ENCODE measurements at places on chromosomes 1 and 21.

- DNase-seq: peak; percentile 89
Measured at GRCh38 chr1:183164340-183164739, 21.7 kb upstream of the LAMC2 start.

GRCh38 chr21:44528634-44528995 is 11.4 kb downstream of the KRTAP10-1 start:
- no peak for DNase-seq

DNA sequence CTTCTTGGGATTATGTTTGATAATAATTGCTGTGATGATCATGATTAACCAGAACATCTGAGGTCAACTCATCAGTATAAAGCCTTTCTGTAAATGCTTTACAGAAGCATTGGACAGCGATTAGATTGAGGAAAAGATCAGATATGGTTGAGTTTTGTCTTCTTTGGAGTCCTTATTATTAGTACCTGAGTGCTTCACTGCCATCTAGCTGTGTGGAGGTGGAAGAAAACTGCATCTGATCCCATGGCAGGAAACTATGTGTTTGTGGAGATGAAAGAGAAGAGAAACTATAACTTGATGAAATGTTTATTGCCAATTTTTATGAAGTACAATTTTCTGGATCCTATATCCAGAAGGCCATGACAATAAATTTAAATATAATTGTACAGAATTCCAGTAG is 11.4 kb downstream of the FLG2 start:
- peak; percentile 10 for DNase-seq

DNA sequence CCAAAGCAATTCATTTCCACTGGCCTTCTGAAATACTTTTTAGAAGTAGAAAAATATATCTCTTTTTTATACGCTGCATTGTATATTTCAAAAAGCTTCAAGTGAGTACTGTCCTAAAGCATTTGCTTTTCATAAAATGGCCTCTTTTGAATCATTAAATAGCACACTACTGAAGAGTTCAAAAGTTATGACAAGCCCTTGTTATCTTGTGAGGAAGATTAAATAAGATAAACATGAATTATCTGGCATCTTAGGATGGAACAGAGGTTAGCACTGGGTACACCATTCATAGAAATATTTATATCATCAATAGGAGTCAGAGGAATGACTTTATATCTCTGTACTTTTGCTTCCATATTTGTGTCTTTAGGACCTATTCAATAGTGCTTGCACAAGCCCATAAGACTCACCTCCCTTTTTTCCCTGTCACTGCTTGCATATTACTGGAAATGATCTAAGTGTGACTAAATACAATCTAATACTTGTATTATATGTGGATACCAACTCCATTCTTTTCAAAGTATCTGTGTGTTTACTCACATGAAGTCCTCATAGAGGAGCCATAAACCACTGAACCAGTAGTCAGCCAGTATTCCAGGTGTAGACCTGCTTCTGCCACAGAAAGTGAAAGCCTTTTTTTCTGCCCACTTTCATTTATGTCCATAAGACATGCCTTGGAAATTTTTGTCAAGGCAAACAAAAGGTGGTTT is 274.2 kb upstream of the C1orf105 start:
- no peak for DNase-seq

- no peak for DNase-seq
Measured at GRCh38 chr1:227124473-227124872, 184.4 kb downstream of the COQ8A start.

DNA sequence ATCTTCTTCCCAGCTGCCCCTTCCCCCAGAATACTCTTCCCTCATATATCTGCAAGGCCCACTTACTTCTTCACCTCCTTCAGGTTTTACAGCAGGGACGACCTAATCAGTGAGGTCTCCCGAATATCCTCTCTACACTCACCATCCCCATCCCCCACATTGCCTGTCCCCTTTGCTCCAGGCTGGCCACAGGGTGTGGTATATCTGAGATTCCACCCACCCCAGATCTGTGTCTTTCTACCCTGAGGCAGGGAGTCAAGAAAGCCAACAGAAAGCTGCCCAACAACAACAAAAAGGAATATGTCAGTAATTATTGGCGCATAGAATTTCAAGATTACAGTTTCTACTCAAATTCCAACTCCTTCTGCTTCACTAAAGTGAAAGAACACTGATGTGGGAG is 30.0 kb upstream of the OPRD1 start:
- no peak for DNase-seq

- DNase-seq: peak; percentile 72
Measured at GRCh38 chr1:98210064-98210463, 289.2 kb upstream of the DPYD start.

DNA sequence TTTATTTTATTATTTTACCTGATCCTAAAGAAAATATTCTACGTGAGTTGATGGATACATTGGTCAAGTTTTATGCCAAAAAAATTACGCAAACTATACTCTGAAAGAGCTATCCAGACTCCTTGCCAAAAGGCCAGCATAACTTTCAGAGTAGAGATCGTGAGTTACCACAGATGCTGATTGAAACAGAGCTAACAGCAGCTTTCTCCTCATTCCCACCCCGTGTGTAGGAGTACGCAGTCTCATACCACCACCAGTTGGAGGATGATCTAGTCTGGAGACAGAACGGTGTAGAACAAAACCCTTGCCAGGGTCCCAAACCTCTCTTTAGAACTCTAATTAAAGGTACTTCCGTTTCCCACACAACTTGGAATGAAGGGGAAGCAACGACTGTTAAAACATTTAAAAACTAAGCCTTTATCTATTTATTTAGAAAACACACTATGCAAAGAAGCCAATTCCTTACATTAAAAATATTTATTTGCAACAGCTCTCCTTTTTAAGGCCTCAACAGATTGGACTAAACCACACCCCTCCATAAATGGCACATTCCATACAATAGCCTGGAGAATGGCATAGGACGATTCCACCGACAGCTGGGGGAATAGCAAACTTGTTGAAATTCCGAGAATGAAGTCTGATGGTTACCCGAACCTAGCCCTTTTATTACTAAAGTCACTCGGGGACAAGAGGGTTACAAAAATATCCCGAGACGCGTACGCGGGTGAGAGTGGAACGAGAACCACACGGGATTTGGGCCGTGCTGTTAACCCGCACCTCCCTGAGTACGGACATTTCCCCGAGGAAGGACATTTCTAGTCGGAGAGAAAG is 1.4 kb downstream of the NUCKS1 start:
- DNase-seq: no peak

- no peak for DNase-seq
Measured at GRCh38 chr1:43611950-43612349, 38.0 kb upstream of the KDM4A start.

- DNase-seq: no peak
Measured at GRCh38 chr1:221025956-221026355, 146.7 kb downstream of the HLX start.

DNA sequence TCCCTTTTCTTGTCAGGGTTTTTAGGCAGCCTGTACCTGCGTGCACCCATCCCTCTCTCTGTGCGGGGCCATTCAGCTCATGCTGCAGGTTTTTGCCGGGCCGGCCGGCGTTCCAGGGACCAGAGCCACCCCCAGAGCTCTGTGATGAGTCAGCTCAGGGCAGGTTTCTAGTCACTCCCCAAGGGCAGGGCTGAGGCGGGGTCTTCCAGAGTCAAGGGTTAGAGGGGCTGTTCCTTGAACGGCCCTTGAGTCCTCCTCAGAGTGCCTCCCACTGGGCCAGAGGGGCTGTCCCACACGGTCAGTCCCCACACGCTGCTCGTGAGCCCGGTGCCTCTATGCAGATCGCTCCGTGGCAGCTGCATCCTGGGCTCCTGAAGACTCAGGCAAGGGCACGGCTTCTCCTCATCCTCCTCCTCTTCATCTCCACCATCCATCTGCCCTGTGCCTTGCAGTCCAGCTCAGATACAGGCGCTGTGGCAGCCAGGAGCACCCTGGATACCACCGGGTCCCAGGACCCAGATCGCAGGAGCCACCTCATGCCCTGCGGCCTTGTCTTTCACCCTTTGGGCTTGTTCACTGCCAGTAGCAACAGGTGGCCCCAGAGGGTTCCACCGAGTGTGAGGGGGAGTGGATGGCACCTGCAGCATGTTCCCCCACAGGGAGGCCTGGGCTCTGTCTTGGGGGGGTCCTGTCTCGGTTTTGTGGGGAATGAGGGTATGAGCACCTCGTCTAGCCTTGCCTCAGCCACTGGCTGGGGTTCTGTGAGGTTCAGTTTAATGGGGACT is 17.4 kb downstream of the SLX9 start:
- no peak for DNase-seq

DNA sequence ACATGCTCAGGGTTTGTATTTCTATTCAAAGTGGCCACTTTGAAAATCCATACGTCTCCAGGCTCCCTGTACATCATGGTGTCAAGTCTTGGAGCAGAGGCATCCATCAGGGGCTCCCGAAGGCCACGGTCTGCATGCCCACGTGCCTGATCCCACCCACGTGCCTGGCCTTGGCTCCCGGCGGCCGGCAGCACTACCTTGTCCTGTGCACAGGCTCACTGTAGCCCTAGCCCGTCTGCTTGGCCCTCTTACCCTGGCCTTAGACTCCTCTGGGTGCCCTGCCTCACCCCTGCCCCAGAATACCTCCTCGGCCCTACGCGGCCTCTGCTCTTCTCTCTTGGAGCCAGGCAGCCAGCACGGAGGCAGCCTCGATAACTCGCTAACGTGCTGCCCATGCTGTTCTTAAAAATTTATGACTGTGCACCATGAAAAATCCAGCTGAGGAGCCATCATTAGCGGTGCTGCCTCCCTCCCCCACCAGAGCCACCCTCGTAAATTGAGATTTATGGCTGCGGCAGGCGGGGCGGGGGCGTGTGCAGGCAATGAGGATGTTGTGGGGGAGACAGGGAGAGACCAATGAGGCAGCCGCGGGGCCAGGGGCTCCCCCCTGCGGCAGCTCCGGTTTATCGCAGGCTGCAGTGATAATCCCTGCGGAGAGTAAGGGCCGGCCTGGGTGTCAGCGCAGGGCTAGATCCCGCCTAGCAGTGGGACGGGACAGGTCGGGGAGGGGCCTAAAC is 24.6 kb downstream of the DMAP1 start:
- no peak for DNase-seq

DNA sequence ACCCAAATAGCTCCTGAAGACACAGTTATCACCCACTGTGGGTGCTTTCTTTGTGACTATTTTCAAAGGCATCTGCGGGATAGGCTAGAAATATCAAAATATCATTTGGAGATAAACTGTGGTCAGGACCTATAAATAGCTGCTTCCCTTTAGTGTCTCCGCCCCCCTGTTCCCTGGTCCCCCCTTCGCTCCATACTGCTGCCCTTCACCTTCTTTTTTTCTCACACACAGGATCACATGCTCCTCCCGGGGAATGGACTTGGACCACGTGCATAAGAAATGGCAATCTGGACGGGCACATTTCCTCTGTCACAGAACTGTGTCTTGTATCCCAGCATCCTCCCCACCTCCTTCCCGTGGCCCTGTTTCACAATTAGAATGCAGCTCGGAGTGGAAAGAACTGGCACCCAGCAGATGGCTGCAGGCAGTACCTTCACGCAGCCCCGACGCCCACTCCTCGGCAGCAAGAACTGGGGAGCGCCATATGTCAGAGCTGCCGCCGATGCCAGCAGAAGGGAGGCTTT is 68.8 kb upstream of the SSX2IP start:
- DNase-seq: no peak

DNA sequence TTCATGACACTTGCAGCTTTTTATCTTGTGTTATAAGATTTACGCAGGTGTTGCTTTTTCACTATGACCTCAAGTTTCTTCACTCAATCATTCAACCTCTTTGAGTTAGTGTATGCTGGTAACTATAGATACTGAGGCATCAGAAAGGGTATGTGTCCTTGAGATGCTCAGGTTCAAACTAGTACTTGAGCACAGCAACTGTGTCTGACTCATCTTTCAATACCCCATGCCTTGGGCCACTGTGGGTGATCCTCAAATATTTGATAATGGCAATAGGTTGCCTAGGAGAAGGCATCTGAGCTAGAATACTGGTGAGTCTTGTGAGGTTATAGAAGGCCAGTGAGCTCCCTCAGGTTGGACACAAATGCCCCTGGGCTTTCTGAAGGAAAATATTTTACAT is 88.1 kb upstream of the SPATA6 start:
- no peak for DNase-seq

DNA sequence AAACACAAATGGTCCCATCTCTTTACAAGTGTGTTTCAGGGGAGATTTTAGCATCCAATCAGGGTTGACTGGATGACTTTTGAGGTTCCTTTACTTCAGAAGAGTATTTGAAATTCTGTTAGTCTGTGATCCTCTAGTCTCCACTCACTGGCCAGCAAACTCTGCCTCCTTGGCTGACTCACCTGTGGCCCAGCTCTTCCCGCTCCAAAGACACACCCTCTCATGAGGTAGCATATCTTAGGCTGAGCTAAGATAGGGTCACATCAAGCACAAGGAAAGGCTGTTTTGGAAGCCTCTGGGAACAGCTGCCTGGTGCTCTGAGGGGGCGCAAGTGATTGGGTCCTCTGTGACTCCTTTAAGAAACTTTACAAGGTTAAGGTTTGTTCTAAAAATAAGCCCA is 102.3 kb upstream of the FGGY start:
- no peak for DNase-seq

GRCh38 chr1:169680377-169681019 is 30.9 kb downstream of the SELL start:
- no peak for DNase-seq

DNA sequence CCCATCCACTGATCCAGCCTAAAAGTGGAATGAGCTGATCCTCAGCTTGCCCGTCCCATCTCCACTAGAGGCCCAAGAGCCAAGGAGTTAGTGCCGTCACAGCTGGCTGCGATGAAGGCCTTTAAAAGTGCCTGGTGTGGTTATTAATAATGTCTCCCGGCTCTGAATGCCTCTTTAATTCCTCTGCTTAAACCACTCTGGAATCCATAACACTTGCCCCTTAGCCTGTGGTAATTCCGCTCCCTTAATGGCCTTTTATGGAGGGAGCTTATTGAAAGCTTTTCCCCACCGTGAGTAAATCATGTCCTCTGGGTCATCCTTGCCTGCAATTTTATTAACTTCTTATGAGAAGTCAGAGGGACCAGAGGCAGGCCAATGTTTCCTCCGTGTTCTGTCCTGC is 55.4 kb downstream of the UBIAD1 start:
- no peak for DNase-seq

GRCh38 chr1:29669912-29670311 is 433.6 kb downstream of the PTPRU start:
- no peak for DNase-seq

DNA sequence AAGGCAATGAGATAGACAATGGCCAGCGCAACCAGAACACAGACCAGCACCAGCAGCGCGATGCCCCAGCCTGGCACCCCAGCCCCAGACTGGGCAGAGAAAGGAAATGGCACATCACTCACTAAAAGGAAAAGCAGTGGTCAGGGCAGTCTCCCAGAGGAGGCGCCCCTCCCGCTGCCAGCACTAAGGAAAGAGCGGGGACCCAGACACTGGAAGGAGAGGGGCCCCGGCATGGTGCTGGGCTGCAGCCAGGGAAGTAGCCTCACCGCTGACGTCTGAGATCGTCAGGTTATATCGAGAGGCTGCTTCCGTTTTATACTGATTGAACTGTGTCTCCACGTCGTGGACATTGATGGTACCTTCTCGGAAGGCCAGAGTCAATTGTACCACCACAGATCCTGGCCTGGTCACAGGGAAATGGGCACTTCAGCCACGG is 13.8 kb downstream of the TRIM46 start:
- no peak for DNase-seq

Measured in Caki2 (cell line).